ENCODE measurements at places on chromosomes 7 and 10.

DNA sequence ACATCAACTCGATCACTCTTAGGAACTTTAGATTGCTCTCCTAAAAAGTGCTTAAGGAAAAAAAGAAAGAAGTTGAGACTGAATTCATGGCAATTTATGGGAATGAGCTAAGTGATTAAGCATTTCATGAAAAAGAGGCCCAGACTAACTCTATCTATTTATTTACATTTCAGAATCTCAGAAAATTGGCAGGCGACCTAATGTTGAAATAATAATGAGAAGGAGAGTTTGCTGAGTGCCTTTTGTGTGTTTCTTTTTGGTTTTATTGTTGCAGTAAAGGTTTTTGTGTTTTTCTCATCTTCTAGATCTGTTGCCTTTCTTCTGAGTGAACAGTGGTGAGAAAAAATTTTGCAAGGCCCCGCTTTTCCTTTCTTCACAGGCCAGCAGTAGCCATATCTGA is 3.8 kb downstream of the GRK5 start:
- H3K4me1 ChIP-seq: peaks cover 19% of the 10 kb centered on the region
- no peak for DNase-seq
- no peak overlapping the region for H3K4me3 ChIP-seq
- H3K27me3 ChIP-seq: no peaks in the 10 kb centered on the region

- peak overlapping the region; percentile 41 for H3K27ac ChIP-seq
- no peaks in the 10 kb centered on the region for H3K36me3 ChIP-seq
- peaks cover 62% of the 10 kb centered on the region for H3K4me1 ChIP-seq
- no peaks in the 10 kb centered on the region for H3K27me3 ChIP-seq
- DNase-seq: no peak
Measured at GRCh38 chr7:24965831-24966708, 13.9 kb downstream of the OSBPL3 start.

DNA sequence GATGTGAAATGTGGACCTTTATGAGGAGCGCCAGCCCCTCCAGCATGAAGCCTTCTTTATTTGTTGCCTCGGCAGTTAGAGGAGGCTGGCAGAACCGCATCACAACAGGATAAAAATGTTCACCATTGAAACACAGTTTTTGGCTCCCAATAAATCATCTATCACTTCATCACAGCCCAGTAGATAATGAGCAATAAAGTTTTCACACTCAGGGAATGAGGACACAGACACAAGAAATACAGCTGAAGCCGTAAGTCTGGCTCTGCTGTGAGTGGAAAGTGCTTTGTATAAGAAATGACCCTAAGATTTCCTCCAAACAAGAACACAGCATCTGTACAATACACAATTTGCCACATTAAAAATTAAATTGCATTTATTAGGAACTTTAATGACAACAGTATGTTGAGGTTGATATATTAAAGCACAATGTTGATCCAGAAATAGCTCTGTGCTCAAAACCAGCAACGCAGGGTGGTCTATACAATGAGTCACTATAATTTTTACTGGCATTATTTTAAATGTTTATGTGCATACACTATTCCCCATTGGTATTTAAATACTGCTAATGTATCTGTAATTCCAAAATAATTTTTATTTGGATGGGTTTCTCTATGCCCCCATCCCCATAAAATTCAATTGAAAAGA is 301.8 kb upstream of the MGMT start:
- H3K36me3 ChIP-seq: no peaks in the 10 kb centered on the region
- H3K4me1 ChIP-seq: peaks cover 17% of the 10 kb centered on the region
- no peak overlapping the region for H3K4me3 ChIP-seq
- H3K27ac ChIP-seq: no peak overlapping the region
- DNase-seq: no peak
- no peaks in the 10 kb centered on the region for H3K27me3 ChIP-seq

DNA sequence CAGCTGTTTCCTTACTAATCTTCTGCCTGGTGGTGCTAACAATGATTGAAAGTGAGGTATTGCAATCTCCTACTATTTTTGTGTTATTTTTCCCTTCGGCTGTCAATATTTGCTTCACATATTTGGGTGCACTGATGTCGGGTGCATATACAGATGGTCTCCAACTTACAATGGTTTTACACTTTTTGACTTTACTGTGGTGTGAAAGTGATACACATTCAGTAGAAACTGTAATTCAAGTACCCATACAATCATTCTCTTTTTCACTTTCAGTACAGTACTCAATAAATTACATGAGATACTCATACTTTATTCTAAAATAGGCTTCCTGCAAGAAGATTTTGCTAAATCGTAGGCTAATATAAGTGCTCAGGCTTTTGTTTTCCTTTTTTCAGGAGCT is 73.2 kb downstream of the RNF216 start:
- H3K36me3 ChIP-seq: peaks cover 52% of the 10 kb centered on the region
- no peak overlapping the region for H3K27ac ChIP-seq
- H3K27me3 ChIP-seq: no peaks in the 10 kb centered on the region

DNA sequence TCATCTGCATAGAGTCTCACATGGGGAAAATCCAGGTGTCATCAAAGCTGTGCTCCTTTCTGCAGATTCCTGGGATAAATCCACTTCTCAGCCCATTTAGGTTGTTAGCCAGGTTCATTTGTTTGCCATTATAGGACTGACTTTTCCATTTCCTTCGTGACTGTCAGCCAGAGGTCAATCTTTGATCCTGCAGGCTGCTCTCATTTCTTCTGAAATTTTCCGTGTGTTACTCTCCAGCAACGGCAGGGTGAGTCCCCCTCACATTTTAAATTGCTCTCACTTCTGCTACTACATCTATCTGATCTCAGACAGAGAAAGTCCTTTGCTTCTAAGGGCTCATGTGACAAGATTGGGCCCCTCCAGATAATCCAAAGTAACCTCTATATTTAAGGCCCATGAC is 150.7 kb upstream of the BET1 start:
- no peaks in the 10 kb centered on the region for H3K36me3 ChIP-seq
- H3K4me1 ChIP-seq: no peaks in the 10 kb centered on the region
- H3K27ac ChIP-seq: no peak overlapping the region
- no peak overlapping the region for H3K4me3 ChIP-seq
- DNase-seq: no peak

GRCh38 chr10:99484626-99485581 is 47.8 kb upstream of the NKX2-3 start:
- peaks cover 13% of the 10 kb centered on the region for H3K27me3 ChIP-seq
- H3K4me1 ChIP-seq: no peaks in the 10 kb centered on the region
- no peaks in the 10 kb centered on the region for H3K36me3 ChIP-seq
- no peak overlapping the region for H3K27ac ChIP-seq
- DNase-seq: no peak

DNA sequence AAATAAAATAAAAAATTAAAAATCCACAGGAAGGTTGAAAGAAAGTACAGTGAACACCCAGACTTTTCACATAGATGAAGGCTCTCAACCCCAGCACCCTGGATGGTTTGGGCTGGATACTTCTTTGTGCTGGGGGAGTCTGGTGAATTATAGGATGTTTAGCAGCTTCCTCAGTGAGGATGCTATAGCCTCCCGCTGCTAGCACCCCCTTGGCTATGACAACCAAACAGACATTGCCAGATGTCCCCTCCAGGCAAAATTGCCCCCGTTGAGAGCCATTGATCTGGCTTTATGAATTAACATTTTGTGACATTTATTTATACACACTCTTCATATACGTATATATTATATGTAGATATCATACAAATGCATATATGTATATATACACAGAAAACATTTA is 21.6 kb downstream of the SMKR1 start:
- no peaks in the 10 kb centered on the region for H3K36me3 ChIP-seq
- DNase-seq: no peak
- no peak overlapping the region for H3K4me3 ChIP-seq

- H3K27me3 ChIP-seq: no peaks in the 10 kb centered on the region
- H3K27ac ChIP-seq: no peak overlapping the region
- no peak overlapping the region for H3K4me3 ChIP-seq
- no peaks in the 10 kb centered on the region for H3K36me3 ChIP-seq
Measured at GRCh38 chr7:150435390-150436073, 14.9 kb upstream of the GIMAP8 start.

GRCh38 chr7:28774261-28774988 is 183.7 kb downstream of the TRIL start:
- H3K27me3 ChIP-seq: no peaks in the 10 kb centered on the region
- peaks cover 5% of the 10 kb centered on the region for H3K4me1 ChIP-seq
- DNase-seq: no peak
- no peak overlapping the region for H3K4me3 ChIP-seq

GRCh38 chr7:754531-755412 is 27.7 kb upstream of the PRKAR1B start:
- H3K27me3 ChIP-seq: no peaks in the 10 kb centered on the region
- no peak overlapping the region for H3K4me3 ChIP-seq
- H3K27ac ChIP-seq: no peak overlapping the region
- peaks cover 56% of the 10 kb centered on the region for H3K36me3 ChIP-seq
- no peaks in the 10 kb centered on the region for H3K4me1 ChIP-seq
- DNase-seq: peak; percentile 53

- no peak for DNase-seq
- H3K36me3 ChIP-seq: peaks cover 68% of the 10 kb centered on the region
- H3K27ac ChIP-seq: peak overlapping the region; percentile 60
- peaks cover 49% of the 10 kb centered on the region for H3K4me1 ChIP-seq
- no peaks in the 10 kb centered on the region for H3K27me3 ChIP-seq
Measured at GRCh38 chr10:125084614-125085257, 75.6 kb downstream of the CTBP2 start.

DNA sequence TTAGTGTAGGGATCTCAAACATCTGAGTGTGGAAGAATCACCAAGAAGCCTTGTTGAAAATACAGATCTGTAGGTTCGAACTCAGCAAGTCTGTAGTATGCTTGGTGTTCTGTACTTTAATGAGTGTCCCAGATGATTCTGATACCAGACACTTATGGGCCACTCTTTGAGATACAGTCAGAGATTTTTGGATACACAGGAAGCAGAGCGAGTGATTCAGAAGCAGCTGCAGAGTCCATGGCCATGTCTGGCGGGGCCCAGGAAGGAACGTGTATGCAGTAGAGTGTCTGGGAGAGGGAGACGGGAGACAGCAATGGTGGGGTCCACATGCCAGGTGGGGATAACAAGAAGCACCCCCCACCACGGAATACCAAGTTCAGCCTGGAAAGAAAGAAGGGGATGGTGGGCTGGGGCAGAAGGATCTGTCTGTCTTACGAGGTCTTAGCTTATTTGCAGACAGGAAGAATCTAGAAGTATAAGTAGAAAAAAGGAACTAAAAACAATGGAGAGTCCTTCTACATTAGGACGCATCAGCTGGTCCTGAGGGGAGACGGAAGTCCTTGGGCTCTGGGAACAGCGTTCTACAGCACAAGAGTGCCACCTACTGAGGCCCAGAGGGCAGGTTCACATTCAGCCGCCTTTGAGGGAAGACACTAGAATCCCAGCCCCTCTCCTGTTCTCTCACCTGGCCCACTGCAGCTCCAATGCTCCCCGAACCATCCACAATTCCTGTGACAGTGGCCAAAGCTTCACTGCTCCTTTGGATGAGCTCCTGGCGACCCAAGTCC is 55.4 kb downstream of the SLC37A3 start:
- H3K27me3 ChIP-seq: no peaks in the 10 kb centered on the region
- H3K27ac ChIP-seq: no peak overlapping the region
- no peak for DNase-seq
- H3K36me3 ChIP-seq: peaks cover 27% of the 10 kb centered on the region

DNA sequence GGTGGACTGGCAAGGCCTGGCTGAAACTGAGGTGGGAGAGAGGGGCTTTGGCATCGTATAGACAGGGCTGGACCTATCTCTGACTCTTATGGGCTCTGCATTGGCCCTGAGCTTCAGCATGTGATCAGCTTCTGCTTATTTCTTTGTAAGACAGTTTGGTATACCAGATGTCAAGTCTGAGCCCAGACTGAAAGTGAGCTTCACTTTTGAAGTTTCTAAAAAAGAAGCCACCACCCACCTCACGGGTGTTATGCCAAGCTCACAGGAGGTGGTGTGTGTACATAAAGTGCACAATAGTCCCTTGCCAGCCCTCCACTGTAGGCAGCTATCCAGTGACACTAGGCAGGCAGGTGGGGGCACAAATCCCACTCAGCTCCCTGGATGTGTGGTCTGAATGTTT is 68.7 kb upstream of the SEPHS1 start:
- H3K27ac ChIP-seq: no peak overlapping the region
- no peaks in the 10 kb centered on the region for H3K4me1 ChIP-seq
- no peaks in the 10 kb centered on the region for H3K27me3 ChIP-seq
- DNase-seq: no peak
- H3K4me3 ChIP-seq: no peak overlapping the region
- H3K36me3 ChIP-seq: no peaks in the 10 kb centered on the region

DNA sequence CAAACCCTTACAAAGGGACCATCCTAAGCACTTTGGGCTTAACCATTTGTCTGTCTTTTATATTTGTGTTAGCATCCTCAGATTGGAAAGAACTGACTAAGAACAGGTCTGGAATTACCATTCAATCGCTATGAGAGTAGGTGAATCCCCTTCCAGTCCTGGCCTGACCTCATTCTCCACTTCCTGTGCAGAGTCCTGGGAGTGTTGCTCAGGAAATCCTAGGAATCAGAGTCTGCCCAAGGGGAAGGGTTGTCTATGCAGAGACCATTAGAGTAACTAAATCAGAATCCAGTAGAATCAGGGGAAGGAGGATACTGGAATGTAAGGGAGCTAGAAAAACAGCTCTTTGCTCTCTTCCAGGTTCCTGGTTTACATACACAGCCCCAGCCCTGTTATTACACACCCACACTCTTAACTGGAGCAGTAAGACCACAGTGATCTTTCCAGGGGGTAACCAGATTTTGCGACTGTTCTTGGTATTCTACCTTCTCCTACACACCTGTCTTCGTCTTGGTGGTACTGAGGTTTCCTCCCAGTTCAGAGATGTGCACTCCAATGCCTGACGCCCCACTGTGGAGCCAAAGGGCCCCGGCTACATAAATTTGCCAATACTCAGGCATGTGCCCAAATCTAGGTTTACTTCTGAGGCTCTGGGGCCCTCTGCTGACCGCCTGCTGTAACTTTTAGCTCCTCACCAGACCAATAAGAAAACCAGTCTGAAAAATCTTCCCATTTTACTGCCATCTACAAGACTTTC is 103.7 kb downstream of the RNF216 start:
- H3K36me3 ChIP-seq: no peaks in the 10 kb centered on the region
- no peak for DNase-seq
- H3K4me3 ChIP-seq: no peak overlapping the region
- peak overlapping the region; percentile 50 for H3K27ac ChIP-seq
- peaks cover 8% of the 10 kb centered on the region for H3K4me1 ChIP-seq

DNA sequence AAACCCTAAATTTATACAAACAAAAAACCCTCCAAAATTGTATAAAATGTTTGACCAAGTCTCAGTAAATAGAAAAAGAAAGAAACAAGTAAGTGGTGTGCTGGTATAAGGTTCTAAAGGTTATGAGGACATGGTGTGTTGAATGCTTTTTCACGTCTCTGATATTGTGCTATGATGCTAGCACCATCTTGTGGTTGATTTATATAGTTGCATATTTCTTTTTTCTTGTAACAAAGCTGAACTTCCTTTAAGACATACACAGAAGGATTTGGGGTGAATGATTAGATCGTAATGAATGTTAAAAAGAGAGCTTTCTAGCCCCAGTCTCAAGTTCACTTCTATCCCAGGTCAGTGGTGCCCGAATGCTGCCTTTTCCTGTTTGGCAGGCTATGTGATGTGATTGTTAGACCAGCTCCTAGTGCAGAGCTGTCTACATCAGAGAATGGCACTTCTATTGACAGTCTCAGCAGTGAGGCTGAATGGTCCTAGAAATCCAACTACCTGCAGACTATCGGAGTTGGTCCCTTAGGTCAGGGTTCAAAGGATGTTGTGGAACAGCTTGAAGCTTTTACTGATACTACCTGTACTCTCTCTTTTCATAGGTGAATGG is 25.0 kb downstream of the VTI1A start:
- peaks cover 19% of the 10 kb centered on the region for H3K36me3 ChIP-seq
- no peak overlapping the region for H3K27ac ChIP-seq

- H3K36me3 ChIP-seq: no peaks in the 10 kb centered on the region
- H3K27me3 ChIP-seq: no peaks in the 10 kb centered on the region
- no peak overlapping the region for H3K27ac ChIP-seq
- DNase-seq: no peak
- no peak overlapping the region for H3K4me3 ChIP-seq
Measured at GRCh38 chr7:38574086-38574485, 57.1 kb downstream of the AMPH start.
